ENCODE measurements at places on chromosomes 6 and 20.

GRCh38 chr6:111615916-111616612 is 10.4 kb upstream of the TRAF3IP2 start:
- DNase-seq = no peak

DNA sequence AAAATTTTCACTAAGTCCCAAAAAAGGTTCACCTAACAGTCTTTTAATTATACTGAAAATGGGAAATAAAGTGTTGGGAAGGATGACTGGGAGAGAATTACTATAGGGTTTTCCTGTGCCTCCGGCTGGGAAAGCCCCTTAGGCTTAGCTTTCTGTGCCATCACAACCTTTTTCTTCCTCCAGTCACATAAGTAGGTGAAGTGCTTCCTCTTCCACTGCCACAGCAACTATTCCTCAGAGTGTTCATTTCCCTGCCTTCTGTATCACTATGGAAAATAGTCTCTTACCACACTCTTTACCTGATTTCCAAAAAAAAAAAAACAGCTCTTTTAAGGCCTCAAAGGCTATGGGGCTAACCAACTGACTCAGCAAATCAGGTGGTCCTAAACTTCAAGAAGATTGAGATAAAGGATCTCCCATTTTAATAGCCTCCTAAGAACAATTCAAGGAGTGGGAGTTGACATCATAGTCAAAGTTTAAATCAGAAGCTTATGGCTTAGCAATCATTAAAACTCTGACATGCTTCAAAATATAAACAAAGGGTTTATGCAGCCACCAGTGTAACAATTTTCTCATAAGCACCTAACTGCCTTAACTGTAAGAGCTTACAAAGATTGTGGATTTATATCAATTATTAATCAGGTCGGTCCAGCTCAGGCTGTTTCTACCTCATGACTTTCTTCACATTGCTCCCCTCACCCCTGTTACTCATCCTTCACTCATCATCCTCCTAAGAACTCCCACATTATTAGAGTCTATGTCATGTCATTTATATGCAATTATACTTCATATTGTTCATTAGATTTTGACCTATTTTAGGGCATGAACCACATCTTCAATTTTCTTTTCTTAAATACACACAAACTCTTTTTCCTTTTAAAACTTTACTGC is 95.3 kb downstream of the RNGTT start:
- no peak for DNase-seq

- no peak for DNase-seq
These were observed 166.9 kb upstream of the SALL4 start for GRCh38 chr20:51969191-51969590.

- no peak for DNase-seq
These were observed 691 bp upstream of the ANGPT4 start for GRCh38 chr20:916825-917224.

GRCh38 chr20:50652702-50653294 is 38.5 kb downstream of the RIPOR3 start:
- DNase-seq = no peak

DNA sequence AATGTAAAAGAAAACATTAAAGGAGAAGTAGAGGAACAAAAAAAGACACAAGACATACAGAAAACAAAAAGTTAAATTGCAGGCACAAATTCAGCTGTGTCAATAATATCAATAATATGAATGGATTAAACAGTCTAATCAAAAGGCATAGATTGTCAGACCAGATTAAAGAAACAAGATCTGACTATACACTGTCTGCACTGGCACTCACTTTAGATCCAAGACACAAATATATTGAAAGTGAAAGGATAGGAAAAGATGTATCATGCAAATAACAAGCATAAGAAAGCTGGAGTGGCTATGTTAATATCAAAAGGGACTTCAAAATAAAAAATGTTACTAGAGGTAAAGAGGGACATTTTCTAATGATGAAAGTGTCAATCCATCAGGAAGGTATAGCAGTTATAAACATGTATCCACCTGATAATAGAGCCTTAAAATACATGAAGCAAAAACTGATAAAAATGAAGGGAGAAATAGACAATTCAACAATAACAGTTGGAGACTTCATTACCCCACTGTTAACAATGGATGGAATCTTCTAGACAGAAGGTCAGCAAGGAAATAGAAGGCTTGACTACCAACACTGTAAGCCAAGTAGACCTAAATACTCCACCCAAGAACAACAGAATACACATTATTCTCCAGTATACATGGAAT is 89.7 kb downstream of the HIVEP1 start:
- no peak for DNase-seq

- DNase-seq = no peak
These were observed 14.0 kb downstream of the DEFB110 start for GRCh38 chr6:50007819-50008218.

DNA sequence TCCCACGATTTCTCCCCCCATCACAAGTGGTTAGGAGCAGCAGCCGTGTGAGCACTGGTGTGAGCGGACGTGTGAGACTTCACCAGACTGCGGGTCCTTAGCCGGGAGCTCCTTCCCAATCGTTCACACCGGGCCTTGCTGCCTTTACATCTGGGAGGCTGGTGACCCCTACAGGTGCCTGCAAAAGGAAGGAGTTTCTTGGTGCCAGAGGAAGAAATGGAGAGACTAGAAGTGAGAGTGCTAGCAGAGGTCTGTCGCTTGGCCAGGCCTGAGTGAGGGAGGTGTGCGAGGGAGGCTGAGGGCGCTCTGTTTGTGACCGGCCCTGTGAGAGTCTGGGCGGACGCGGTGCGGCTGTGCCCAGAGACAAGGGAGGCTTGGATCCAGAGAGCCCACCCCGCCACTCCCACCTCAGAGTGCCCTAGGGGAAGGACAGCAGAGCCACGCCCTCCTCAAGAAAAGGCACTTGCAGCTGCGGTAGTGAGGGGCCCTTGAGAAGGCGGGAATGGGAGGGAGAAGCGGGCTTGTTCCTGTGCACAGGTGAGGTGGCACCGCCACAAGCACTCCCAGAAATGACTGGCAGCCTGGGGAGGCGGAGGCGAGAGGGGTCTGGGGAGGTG is 10.0 kb upstream of the ARMC2 start:
- DNase-seq = no peak

- no peak for DNase-seq
These were observed 174.6 kb downstream of the GMPR start for GRCh38 chr6:16412982-16413381.

DNA sequence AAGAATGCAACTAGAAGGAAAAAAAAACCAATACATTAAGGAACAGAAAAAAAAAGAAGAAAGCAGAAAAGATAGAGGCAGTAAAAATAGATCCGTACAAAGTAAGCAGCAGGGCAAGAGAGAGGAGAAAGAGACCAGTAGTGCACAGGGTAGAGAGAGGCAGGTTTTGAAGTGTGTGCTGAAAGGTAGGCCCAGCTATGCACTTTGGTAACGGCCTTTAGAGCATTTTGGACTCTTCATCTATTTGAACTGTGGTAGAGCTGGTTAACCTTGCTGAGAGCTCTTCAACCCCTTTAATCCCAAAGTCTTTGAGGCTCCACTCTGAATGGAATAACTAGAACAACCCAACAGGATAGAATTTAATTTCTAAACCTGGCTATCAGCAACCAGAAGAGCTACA is 45.2 kb downstream of the ADGRB3 start:
- DNase-seq = no peak

GRCh38 chr6:128641703-128642102 is 121.3 kb upstream of the PTPRK start:
- no peak for DNase-seq

DNA sequence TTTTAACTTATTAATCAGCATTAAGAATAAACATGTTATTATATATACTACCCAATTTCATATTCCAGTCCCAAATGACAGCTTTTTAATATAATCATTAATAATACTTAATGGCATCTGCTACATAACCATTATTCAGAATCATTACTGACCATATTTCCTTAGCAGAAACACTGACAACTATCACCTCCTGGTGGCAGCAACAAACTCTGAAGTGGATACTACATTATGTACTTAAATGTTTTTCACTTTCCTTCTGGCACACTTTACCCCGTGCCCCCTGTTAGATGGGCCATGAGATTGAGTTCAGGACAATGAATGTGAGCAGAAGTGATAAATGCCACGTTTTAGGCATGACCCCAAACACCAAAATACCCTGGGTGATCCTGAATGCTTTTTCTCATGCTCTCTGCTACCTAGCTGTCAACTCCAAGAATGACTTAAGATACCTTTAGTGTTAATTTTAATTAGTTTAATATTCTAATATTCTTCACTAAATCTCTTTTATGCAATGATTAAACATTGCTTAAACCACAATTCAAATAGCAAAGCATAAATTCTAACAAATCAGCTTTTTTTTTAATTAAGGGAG is 77.1 kb downstream of the LMBRD1 start:
- no peak for DNase-seq

DNA sequence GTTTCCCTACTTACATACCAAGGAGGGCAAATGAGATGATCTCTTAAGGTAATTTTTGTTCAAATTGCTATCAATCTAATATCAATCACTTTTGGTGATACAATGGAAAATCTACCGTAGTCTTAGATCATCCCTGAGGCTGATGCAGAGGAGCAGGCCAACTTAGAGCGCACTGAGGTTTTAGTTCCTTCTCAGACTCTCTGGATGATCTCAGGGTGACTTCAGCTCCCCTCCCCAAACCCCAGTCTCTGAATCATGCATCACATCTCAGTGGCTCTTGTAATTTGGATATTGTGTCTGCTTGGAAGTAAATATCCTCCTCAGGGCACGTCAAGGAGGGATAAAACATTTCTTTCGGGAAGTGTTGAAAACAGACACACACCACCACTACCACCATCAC is 5.9 kb downstream of the TUBB2B start:
- DNase-seq = no peak

DNA sequence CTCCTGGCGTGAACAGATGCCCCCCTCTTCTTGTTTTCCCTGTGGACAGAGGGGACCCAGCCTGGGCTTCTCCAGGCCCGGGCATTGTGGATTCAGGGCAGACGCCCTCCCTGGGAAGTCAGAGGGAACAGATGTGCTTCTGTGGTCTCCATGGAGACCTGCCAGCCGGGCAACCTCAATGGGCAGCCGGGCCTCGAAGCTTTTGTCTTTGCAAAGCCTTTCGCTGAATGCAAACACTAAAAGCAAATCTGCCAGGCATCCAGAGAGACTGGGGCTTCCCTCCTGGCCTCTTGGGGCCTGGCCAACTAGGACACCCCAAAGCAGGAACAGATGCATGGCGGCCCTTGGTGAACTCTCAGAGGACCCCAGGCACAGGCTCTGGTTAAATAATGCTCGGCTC is 370.0 kb upstream of the SULF2 start:
- no peak for DNase-seq

DNA sequence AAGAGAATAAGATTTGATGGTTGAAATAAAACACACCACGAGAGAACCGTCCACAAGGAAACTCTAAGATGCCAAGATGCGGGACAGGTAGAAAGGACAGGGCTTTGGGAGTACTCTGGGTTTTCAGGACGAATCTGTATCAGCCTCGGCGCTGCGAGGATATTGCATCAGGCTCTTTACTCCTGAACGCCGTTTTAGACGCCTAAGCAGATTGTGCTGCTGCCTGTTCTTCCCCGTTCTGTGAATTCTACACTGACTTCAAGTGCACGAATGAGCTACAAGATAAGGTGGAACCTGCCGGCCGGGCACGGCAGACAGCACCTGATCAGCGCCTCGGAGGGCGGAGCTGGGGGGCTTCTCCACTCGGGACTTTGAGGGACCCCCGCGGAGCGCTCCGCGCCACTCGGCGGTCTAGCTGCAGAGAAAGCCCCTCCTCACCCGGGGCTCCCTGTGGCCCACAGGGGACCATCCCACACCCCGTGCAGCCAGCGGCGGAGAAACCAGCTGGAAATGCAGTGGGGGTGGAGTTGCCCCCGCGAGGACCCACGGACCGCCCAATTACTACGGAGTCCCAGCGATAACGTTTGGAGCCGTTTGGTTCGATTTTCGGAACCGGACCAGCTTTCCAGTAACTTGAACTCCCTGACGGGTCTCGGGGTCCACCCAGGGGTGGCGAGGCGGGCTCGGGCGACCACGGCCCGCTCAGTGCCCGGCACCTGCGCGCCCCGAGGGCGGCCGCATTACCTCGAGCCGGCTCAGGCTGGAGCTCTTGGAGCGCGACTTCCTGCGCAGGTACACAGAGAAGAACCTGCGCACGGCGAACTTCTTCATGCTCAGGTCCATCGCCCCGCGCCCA is 646 bp downstream of the RPS6KA2 start:
- no peak for DNase-seq

- no peak for DNase-seq
These were observed 37.0 kb downstream of the BCKDHB start for GRCh38 chr6:80143419-80143937.

DNA sequence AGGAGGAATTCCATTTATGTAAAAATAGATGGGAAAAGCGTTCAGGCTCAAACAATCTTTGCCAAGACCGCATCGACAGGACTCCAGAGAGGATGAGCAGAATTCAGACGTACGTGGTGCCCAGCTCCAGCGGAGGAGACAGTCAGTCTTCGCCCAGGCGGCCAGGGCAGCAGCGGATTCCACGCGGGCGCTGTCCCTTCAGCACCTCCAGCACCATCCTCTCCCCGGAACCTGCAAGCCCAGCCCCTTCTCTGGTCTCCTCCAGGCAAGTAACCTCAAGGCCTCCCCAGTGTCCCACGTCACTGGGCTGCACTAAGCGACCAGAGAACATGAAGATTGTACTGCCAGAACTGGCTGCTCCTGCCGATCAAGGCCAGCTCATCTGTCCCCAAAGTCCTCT is 2.8 kb upstream of the KCNQ2 start:
- DNase-seq = no peak

GRCh38 chr20:60096166-60096565 is 137.9 kb downstream of the CDH26 start:
- DNase-seq = no peak

- DNase-seq = no peak
These were observed 5.1 kb upstream of the GTSF1L start for GRCh38 chr20:43731927-43732326.

GRCh38 chr6:21678990-21679389 is 85.4 kb downstream of the SOX4 start:
- DNase-seq = no peak

DNA sequence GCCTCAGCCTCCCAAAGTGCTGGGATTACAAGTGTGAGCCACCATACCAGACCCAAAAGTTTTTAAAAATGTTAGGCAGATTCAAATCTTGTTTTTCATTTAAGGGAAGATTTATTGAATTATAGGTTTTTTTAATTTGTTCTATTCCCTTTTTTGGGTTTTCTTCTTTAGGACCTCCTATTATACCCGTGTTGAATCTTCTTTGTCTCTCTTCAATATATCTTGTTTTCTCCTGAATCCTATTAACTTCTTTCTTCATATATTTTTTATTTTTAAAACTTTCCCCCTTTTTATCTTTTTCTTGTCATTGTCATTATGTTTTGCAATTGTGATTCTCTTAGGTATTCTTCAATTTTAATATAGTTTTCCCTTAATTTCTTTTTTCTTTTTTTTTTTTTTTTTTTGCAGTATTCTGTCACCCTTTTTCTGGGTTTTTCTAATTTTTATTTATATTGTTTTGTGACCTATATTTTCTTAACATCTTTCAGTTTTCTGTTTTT is 45.9 kb upstream of the NOP56 start:
- no peak for DNase-seq

Measured in effector memory CD4-positive, alpha-beta T cell (primary cell).